ENCODE measurements at places on chromosomes 11 and 22. TPM values are rescaled to one million over a fixed set of nuclear protein-coding genes. Genes with fewer than 3 reads are reported as not detected.
A peak's percentile ranks its signal among the peaks of the same experiment; 100 is the strongest.

- no peak for DNase-seq
Observed at GRCh38 chr11:34204396-34205279, 99.2 kb downstream of the NAT10 start.

DNA sequence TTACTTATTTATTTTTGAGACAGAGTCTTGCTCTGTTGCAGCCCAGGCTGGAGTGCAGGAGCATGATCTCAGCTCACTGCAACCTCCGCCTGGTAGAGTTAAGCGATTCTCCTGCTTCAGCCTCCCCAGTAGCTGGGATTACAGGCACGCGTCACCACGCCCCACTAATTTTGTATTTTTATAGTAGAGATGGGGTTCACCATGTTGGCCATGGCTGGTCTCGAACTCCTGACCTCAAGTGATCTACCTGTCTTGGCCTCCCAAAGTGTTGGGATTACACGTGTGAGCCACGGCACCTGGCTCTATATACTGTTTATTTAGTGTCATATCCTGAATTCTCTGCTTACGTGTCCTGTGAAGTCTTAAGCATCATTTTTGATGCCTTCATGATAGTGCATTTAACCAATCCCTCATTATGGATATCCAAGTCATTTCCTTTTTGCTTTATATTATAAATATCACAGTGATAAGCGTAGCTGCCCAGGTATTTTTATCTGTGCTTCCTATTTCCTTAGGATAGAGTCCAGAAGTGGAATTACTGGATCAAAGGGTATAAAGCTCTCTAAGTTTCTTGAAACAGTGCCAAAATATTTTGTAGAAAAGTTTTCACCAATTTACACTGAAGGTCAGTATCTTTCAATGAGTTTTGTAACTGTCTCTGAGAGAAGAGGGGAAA is 871 bp upstream of the SIDT2 start:
- no peak for DNase-seq

Gene OR52L1
- total RNA-seq: not detected

- no peak for DNase-seq
Observed at GRCh38 chr22:48649031-48649430, 1178.6 kb downstream of the BRD1 start.

DNA sequence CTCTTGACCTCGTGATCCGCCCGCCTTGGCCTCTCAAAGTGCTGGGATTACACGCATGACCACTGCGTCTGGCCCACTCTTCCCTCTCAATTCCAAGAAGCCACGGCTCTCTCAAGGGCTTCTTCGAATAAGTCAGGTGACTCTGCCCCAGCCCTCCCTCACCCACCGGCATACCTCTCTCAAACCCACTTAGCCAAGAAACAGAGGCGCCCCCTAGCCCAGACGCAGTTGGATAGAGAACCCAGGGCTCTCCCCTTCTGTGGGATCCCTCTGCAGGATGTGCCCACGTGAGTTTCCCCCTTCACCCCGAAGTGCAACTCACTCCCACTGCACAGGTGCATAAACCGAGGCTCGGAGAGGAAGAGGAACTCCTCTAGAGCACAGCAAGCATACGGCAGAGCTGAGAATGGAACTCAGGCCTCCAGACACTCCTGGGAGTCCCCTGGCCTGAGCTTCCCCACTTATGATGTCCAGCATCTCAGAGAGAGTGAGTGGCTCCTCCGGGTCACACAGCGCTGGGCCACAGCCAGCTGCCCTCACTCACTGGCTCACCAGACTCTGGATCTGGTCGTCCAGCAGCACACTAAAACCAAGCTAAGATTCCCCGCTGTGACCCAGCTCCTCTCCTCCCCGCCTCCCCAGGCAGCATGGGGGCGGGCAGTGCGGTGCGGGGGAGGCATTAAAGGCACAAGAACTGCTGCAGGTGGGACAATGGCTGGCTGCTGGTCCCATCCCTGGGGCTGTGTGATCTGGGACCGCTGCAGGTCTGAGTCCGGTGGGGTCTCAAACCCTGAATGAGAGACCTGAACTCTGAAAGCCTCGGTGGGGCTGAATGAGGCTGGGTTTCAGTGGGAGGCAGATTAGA is 16.8 kb upstream of the RGL4 start:
- DNase-seq: no peak

- DNase-seq: no peak
Observed at GRCh38 chr11:126525702-126526101, 170.2 kb downstream of the ST3GAL4 start.

- DNase-seq: no peak
Observed at GRCh38 chr11:73889019-73889418, 12.2 kb downstream of the PAAF1 start.

Gene NAV2
- 44.8 TPM for total RNA-seq

- no peak for DNase-seq
Observed at GRCh38 chr11:121437018-121437685, 15.0 kb upstream of the SORL1 start.

Gene LIF
- total RNA-seq: 6.9 TPM

DNA sequence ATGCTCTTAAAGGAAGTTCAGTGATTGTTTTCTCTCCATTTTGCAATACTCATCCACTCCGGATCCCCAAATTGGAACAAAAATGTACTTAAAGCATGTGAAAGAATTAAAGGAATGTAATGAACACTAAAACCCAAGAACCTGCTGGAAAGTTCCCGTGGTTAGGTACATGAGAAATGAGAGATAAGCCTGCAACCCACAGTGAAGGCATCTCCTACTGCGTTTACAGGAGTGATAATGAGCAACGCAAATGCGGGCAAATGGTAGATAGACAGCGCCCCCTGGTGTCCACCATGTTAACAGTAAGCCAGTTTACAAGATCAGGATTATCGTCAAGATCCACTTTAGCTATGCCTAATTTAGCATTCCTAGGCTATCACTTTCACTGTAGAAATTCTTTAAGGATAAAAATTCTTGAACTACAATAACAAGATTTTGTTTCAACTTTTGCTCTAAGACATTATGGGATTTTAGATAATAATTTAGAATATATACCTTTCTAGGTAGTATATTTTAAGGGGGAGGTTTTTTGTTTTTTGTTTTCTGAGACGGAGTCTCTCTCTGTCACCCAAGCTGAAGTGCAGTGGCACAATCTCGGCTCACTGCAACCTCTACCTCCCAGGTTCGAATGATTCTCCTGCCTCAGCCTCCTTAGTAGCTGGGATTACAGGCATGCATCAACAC is 29.9 kb downstream of the ALG9 start:
- peak; percentile 86 for DNase-seq

DNA sequence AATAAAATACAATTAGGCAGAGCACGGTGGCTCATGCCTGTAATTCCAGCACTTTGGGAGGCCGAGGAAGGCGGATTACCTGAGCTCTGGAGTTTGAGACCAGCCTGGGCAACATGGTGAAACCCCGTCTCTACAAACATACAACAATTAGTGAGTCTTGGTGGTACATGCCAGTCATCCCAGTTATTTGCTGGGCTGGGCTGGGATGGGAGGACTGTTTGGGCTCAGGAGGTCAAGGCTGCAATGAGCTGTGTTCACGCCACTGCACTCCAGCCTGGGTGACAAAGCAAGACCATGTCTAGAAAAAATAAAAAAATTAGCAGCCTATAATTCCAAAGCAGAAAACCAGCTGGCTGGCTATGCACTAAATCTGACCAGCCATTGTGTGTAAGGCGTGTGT is 35.1 kb downstream of the APOL3 start:
- DNase-seq: no peak
